Osteocyte (in vitro differentiated cells): ENCODE measurements at places on chromosomes 6 and 20.

DNA sequence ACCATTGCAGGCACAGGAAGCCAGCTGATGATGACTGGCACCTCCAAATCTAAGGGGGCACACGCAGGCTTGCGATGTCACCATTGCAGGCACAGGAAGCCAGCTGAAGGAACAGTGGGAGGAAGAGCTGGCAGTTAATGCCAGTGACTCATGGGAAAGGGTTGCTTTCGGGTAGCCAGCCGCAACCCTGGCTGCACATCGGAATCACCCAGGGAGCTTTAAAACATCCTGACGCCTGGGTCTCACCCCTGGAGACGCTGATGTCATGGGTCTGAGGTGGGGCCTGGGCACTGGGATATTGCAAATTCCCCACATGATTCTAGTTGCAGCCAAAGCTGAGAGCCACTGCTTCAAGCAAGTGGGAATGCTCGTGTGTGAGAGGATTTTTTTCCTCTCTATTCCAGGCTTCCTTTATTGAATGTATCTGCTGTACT, 16.1 kb upstream of the CCN6 start:
- no peak overlapping the region for H3K4me3 ChIP-seq
- H3K27me3 ChIP-seq: no peaks in the 10 kb centered on the region
- peaks cover 24% of the 10 kb centered on the region for H3K4me1 ChIP-seq
- no peaks in the 10 kb centered on the region for H3K36me3 ChIP-seq
- DNase-seq: peak; percentile 86

GRCh38 chr6:169190144-169190584, 63.5 kb downstream of the THBS2 start:
- H3K4me1 ChIP-seq: peaks cover 45% of the 10 kb centered on the region
- no peaks in the 10 kb centered on the region for H3K27me3 ChIP-seq
- H3K4me3 ChIP-seq: no peak overlapping the region
- peak; percentile 85 for DNase-seq
- peak overlapping the region; percentile 90 for H3K27ac ChIP-seq

- no peaks in the 10 kb centered on the region for H3K27me3 ChIP-seq
- DNase-seq: no peak
- no peaks in the 10 kb centered on the region for H3K4me1 ChIP-seq
Measured at GRCh38 chr20:53522696-53523095, 70.9 kb downstream of the ZNF217 start.

GRCh38 chr20:63323357-63323981, 30.5 kb downstream of the COL20A1 start:
- peaks cover 14% of the 10 kb centered on the region for H3K27me3 ChIP-seq
- H3K4me3 ChIP-seq: no peak overlapping the region
- DNase-seq: no peak

- H3K4me3 ChIP-seq: no peak overlapping the region
- peaks cover 11% of the 10 kb centered on the region for H3K4me1 ChIP-seq
- no peak for DNase-seq
- H3K27ac ChIP-seq: no peak overlapping the region
Measured at GRCh38 chr6:63661769-63662168, 26.2 kb downstream of the PHF3 start.

DNA sequence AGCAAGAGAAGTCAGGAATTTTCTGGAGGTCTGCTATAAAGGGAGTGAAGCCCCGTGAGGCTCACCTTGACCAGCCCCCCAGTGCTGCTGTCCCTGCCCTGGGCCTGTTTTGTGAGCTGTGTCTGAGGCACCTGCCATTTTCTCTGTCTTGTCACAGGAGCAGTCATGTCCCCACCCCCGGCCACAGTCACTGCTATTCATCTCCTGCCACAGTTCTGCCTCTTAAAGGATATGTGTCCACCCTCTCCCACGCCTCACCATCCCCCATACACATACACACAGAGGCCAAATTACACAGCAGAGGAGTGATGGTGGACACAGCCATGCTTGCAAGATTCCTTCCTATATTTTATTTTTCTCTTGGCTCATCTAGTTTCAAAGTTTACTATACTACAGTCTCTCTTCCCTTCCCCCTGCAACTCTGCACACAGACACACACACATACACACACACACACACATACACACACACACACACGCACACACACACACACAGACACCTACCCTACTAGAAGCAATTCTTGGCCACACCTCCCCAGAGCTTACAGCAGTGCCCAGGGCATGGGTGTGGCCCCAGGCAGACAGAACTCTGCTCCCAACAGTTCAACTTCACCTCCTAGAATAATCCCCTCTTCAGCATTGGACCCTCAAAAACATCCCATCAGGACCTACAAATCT, 68.7 kb upstream of the TAB2 start:
- no peak overlapping the region for H3K27ac ChIP-seq
- H3K4me1 ChIP-seq: peaks cover 15% of the 10 kb centered on the region
- H3K4me3 ChIP-seq: no peak overlapping the region
- H3K27me3 ChIP-seq: no peaks in the 10 kb centered on the region
- no peak for DNase-seq

DNA sequence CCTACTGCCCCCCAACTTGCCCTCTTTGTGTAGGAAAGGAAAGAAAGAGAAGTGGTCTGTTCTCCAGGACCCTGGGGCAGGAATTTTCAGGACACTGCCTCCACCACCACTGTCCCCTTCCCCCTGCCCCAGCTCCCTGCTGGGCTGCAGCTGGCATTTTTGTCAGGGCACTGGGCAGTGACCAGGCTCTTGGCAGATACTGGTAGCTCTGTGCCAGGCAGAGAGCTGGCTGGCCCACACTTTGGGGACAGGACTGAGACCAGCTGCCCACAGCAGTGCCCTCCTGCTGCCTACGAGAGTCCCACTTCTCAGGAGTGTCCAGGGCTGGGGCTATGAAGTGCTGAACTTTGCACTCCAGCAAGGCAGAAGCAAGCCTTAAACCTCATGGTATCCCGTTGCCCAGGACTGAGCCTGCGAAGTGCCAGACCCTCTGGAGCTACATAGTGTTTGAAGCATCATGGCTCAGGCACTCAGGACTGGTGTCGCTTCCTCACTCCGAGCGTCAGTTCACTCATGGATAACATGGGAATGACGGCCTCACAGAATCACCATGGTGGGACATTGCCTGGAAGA, 19.3 kb downstream of the SLC13A3 start:
- H3K36me3 ChIP-seq: no peaks in the 10 kb centered on the region
- no peaks in the 10 kb centered on the region for H3K4me1 ChIP-seq
- peak; percentile 75 for DNase-seq
- peaks cover 3% of the 10 kb centered on the region for H3K27me3 ChIP-seq

DNA sequence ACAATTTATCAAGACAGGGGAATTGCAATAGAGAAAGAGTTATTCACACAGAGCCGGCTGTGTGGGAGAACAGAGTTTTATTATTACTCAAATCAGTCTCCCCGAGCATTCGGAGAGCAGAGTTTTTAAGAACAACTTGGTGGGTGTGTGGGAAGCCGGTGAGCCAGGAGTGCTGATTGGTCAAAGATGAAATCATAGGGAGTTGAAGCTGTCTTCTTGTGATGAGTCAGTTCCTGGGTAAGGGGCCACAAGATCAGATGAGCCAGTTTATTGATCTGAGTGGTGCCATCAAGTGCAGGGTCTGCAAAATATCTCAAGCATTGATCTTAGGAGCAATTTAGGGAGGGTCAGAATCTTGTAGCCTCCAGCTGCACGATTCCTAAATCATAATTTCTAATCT, 50.0 kb upstream of the ECI2 start:
- no peaks in the 10 kb centered on the region for H3K36me3 ChIP-seq
- peaks cover 9% of the 10 kb centered on the region for H3K4me1 ChIP-seq

DNA sequence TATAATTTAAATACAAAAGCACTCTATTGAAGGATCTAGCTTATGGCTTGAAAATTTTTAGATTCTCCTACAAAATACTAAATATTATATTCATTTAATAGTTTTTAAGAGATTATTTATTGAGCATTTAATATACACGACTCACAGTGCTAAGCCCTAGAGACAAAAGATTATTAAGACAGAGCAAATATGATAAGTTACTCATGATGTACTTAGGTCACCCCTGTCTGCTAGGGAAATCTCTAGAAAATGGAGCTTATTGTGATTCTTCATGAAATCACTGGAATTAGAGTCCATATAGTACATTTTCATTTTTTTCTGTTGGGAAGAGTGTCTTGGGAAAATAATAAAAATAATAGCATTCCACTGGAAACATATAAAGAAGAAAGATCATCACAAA, 37.8 kb downstream of the BEND6 start:
- H3K4me1 ChIP-seq: peaks cover 15% of the 10 kb centered on the region
- H3K36me3 ChIP-seq: peaks cover 12% of the 10 kb centered on the region
- H3K27me3 ChIP-seq: no peaks in the 10 kb centered on the region
- H3K4me3 ChIP-seq: no peak overlapping the region

- no peaks in the 10 kb centered on the region for H3K27me3 ChIP-seq
- no peaks in the 10 kb centered on the region for H3K36me3 ChIP-seq
- no peak overlapping the region for H3K4me3 ChIP-seq
- H3K4me1 ChIP-seq: peaks cover 4% of the 10 kb centered on the region
- no peak overlapping the region for H3K27ac ChIP-seq
Measured at GRCh38 chr20:14986026-14986655, 648.7 kb upstream of the FLRT3 start.

DNA sequence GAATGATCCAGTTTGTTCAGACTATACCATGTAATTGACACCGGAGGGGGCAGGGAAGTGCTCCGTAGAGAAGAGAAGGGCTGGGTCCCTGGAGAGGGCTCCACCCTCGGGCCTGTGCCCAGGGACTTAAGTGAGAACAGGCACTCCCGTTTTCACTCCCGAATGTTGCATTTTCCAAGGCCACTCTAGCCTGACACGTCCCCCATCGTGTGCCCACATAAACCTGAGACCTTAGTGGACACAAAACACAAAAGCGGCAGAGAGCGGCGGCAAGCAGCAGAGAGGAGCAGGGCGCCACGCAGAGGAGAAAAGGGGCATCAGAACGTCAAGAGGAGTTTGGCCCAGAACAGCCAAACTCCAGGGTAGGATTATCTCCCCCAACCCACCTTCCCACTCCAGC, 1405.1 kb downstream of the GRIK2 start:
- no peak for DNase-seq
- H3K4me1 ChIP-seq: peaks cover 5% of the 10 kb centered on the region
- no peak overlapping the region for H3K27ac ChIP-seq

DNA sequence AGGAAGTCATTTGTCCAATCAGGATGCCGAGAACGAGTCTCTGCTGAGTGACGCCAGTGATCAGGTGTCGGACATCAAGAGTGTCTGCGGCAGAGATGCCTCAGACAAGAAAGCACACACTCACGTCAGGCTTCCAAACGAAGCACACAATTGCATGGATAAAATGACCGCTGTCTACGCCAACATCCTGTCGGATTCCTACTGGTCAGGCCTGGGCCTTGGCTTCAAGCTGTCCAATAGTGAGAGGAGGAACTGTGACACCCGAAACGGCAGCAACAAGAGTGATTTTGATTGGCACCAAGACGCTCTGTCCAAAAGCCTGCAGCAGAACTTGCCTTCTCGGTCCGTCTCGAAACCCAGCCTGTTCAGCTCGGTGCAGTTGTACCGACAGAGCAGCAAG, 281.5 kb downstream of the TSHZ2 start:
- no peaks in the 10 kb centered on the region for H3K4me1 ChIP-seq
- DNase-seq: no peak
- no peaks in the 10 kb centered on the region for H3K36me3 ChIP-seq
- H3K4me3 ChIP-seq: no peak overlapping the region
- no peak overlapping the region for H3K27ac ChIP-seq
- no peaks in the 10 kb centered on the region for H3K27me3 ChIP-seq

- DNase-seq: no peak
- no peaks in the 10 kb centered on the region for H3K27me3 ChIP-seq
- H3K4me3 ChIP-seq: no peak overlapping the region
- no peak overlapping the region for H3K27ac ChIP-seq
Measured at GRCh38 chr6:105087571-105088211, 92.1 kb downstream of the POPDC3 start.

DNA sequence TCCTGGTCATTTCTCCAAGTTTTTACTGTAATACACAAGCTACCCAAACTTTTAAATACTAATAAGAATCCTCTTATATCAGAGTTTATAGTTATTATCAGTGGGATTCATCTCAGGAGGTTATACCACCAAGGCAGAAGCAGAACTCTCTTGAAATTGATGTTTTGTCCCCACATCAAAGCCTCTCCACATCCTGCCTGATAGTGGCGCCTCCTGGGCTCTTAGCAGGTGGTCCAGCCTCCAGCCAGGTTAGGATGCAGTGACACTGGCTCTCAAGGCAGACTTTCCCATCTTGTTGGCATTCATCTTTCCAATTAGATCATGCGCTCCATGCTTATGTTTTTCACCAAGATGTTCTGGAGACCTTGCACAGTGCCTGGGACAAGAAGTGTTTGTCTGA, 81.8 kb upstream of the INSM1 start:
- no peaks in the 10 kb centered on the region for H3K36me3 ChIP-seq
- no peaks in the 10 kb centered on the region for H3K4me1 ChIP-seq
- H3K27me3 ChIP-seq: no peaks in the 10 kb centered on the region

- no peak for DNase-seq
- peaks cover 10% of the 10 kb centered on the region for H3K4me1 ChIP-seq
Measured at GRCh38 chr20:1184638-1185315, at the start of gene TMEM74B. TMEM74B (minus strand) TSS chr20:1184981; CDS start chr20:1183801, 1,180 bp downstream.

GRCh38 chr6:17530321-17530835, 69.7 kb upstream of the FAM8A1 start:
- H3K36me3 ChIP-seq: peaks cover 39% of the 10 kb centered on the region
- peaks cover 3% of the 10 kb centered on the region for H3K4me1 ChIP-seq
- DNase-seq: no peak
- H3K4me3 ChIP-seq: no peak overlapping the region

DNA sequence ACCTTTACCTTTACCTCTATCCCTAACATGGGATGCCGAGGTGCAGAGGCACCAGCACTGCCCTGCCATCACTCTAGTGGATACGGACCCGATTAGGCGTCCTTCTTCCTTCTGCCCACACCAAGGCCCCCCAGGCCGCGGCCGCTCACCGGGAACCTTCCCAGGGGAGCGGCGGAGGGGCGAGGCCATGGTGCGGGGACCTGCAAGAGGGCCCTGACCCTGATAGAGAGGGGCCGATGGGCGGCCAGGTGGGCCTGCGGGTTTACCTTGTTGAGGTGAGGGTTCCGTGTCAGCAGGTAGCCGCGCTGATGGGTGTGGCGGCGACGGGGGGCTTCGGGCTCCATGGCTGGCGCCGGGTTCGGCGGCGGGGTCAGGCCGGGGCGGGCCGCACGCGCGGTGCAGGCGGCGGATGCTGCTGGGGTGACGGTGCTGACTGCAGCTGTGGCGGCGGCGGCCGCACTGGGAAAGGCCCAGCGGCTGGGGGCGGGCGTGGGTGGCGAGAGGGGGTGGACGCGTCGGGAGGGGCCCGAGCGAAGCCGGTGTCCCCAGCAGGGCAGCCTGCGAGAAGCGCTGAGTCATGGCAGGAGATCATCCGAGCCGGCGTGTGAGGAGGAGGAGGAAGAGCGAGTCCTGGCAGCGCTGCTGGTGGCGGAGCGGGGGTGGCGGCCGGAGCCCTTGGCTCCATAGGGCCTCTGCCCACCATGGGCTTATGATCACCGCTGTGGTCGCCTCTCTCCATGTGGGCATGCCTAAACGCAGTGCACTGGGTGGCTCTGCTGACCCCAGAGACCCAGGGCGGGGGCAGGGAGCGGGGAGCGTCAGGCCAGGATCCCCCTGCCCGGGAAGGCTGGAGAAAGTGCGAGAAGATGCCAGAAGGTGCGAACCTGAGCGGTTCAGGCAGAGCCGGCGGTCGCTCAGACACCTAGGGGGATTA, at the start of gene ME1:
TSS of gene ME1 (minus strand) at position 441 of the 934 bp plus-strand sequence. CDS start at position 344, 97 bp downstream.
- no peaks in the 10 kb centered on the region for H3K27me3 ChIP-seq
- H3K36me3 ChIP-seq: peaks cover 11% of the 10 kb centered on the region
- peak; percentile 92 for DNase-seq

GRCh38 chr20:9021699-9022098, 47.2 kb upstream of the PLCB4 start:
- no peak overlapping the region for H3K4me3 ChIP-seq
- peaks cover 19% of the 10 kb centered on the region for H3K4me1 ChIP-seq
- DNase-seq: no peak
- H3K27me3 ChIP-seq: no peaks in the 10 kb centered on the region
- H3K27ac ChIP-seq: no peak overlapping the region
